A549 treated with RU486 at 1 μM for 4 hours (cell line): ENCODE measurements at places on chromosomes 5 and 9. TPM values are rescaled to one million over a fixed set of nuclear protein-coding genes. Genes with fewer than 3 reads are reported as not detected.

FOXD4L4 gene
- 0.03 TPM in 1 of 5 replicates, not detected in the others for total RNA-seq

ZNF883 gene
- 0.74 to 1.1 TPM (median 0.83 TPM) in 5 replicates for total RNA-seq

IFNK gene
- not detected in 5 replicates for total RNA-seq

ACTBL2 gene
- total RNA-seq: 0.06 to 0.07 TPM in 2 of 5 replicates, not detected in the others

RLN1 gene
- not detected in 5 replicates for total RNA-seq

AJM1 gene
- total RNA-seq: 3.1 to 4.4 TPM (median 4.0 TPM) in 5 replicates

CTNND2 gene
- total RNA-seq: not detected in 5 replicates

B4GALT1 gene
- total RNA-seq: 122 to 183 TPM (median 172 TPM) in 5 replicates
